ENCODE measurements at places on chromosomes 3 and 15. TPM values are rescaled to one million over a fixed set of nuclear protein-coding genes. Genes with fewer than 3 reads are reported as not detected.

ALPK3 gene
- 5.8 TPM for total RNA-seq

GRCh38 chr15:100727291-100727851 lies 125.0 kb downstream of the ASB7 start:
- DNase-seq: no peak
- no peak overlapping the region for H3K27ac ChIP-seq
- no peak overlapping the region for H3K4me3 ChIP-seq
- no peaks in the 10 kb centered on the region for H3K27me3 ChIP-seq
- H3K36me3 ChIP-seq: no peaks in the 10 kb centered on the region

- H3K4me1 ChIP-seq: no peaks in the 10 kb centered on the region
- H3K4me3 ChIP-seq: no peak overlapping the region
- H3K27me3 ChIP-seq: no peaks in the 10 kb centered on the region
- peak overlapping the region; percentile 33 for H3K27ac ChIP-seq
- H3K36me3 ChIP-seq: no peaks in the 10 kb centered on the region
Measured at GRCh38 chr3:40237889-40238571, 71.5 kb upstream of the EIF1B start.

GRCh38 chr3:48232734-48233133 lies 8.2 kb upstream of the ZNF589 start:
- no peak overlapping the region for H3K27ac ChIP-seq
- H3K4me3 ChIP-seq: no peak overlapping the region
- H3K4me1 ChIP-seq: peaks cover 4% of the 10 kb centered on the region

- H3K4me1 ChIP-seq: no peaks in the 10 kb centered on the region
- H3K4me3 ChIP-seq: no peak overlapping the region
- no peak for DNase-seq
- H3K36me3 ChIP-seq: peaks cover 4% of the 10 kb centered on the region
- H3K27me3 ChIP-seq: no peaks in the 10 kb centered on the region
Measured at GRCh38 chr3:141250342-141250741, 18.7 kb downstream of the PXYLP1 start.

SKOR1 gene
- 3.0 TPM for total RNA-seq

DNA sequence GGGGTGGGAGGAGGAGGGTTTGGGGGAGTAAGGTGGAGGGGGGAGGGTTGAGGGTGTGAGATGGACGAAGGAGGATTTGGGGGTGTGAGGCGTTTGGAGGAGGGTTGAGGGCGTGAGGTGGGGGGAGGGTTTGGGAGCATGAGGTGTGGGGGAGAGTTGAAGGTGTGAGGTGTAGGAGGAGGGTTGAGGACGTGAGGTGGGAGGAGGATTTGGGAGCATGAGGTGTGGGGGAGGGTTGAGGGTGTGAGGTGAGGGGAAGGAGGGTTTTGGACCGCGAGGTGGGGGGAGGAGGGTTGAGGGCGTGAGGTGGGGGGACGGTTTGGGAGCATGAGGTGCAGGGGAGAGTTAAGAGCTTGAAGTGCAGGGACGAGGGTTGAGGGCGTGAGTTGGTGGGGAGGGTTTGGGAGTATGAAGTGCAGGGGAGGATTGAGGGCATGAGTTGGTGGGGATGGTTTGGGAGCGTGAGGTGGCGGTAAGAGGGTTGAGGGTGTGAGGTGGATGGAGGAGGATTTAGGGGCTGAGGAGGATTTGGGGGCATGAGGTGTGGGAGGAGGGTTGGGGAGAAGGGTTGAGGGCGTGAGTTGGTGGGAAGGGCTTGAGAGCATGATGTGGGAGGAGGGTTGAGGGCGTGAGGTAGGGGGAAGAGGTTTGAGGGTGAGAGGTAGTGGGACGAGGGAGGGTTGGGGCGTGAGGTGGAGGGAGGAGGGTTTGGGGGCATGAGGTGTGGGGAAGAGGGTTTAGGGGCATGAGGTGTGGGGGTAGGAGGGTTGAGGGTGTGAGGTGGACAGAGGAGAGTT lies 1.2 kb downstream of the MLF1 start:
- no peak overlapping the region for H3K27ac ChIP-seq
- DNase-seq: no peak
- H3K36me3 ChIP-seq: no peaks in the 10 kb centered on the region
- peaks cover 16% of the 10 kb centered on the region for H3K4me1 ChIP-seq
- H3K27me3 ChIP-seq: no peaks in the 10 kb centered on the region
- no peak overlapping the region for H3K4me3 ChIP-seq

- no peaks in the 10 kb centered on the region for H3K27me3 ChIP-seq
- H3K4me3 ChIP-seq: no peak overlapping the region
- no peak overlapping the region for H3K27ac ChIP-seq
- H3K4me1 ChIP-seq: no peaks in the 10 kb centered on the region
- no peak for DNase-seq
Measured at GRCh38 chr15:79804838-79805237, 92.0 kb downstream of the MTHFS start.

MGA gene
- total RNA-seq: 60.0 TPM

DNA sequence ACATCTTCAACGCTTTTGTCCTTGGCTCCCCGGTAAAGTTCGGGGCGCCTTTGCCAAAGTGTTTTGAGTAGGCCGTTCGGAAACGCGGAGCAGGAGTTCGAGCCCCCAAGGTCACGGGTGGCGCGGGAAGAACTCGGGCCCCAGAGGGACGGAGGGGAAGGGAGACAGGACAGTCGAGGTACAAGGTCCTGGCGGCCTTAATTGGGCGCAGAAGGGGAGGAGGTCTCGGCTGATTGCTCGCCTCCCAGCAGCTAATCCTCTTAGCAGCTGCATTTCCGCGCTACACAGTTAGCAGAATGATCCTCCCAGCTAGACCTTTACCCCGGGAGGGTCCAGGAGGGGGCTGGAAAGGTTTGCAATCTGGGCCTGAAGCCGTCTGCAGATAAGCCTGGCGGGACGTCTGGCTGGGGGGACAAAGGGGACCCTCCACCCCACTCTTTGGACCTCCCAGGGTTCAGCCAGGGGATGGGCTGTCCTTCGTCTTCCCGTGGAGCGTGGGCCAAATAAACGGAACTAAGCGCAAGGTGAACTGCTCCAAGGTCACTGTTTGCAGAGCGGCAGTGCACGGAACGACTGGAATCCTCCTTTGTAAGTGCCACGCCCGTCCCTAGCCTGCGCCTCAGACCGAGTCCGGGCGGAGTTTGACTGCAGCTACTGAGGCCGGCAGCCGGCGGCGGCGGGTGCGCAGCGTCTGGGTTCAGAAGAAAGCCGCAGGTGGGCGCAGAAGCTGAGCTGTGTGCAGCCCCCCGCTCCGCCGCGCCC lies 7.2 kb downstream of the EOMES start:
- H3K4me3 ChIP-seq: no peak overlapping the region
- H3K27ac ChIP-seq: no peak overlapping the region
- no peaks in the 10 kb centered on the region for H3K36me3 ChIP-seq
- peaks cover 33% of the 10 kb centered on the region for H3K4me1 ChIP-seq
- peaks cover 82% of the 10 kb centered on the region for H3K27me3 ChIP-seq

TM6SF1 gene
- total RNA-seq: 4.7 TPM

Measured in spinal cord (tissue), 10 donors.